ENCODE measurements at places on chromosomes 5 and 9. TPM values are rescaled to one million over a fixed set of nuclear protein-coding genes. Genes with fewer than 3 reads are reported as not detected.

CAVIN4 gene
- total RNA-seq = 0.37 TPM

PCDHB7 gene
- 2.1 TPM for total RNA-seq

ZNF366 gene
- 0.96 TPM for total RNA-seq

MCC gene
- 1.9 TPM for total RNA-seq

ZBED3 gene
- total RNA-seq = 0.64 TPM

ADAMTS13 gene
- not detected for total RNA-seq

PKD2L2 gene
- 0.17 TPM for total RNA-seq

UGT3A1 gene
- not detected for total RNA-seq

OTP gene
- total RNA-seq = not detected

FST gene
- total RNA-seq = 0.99 TPM

SLC4A9 gene
- not detected for total RNA-seq

CCL27 gene
- total RNA-seq = not detected

GHR gene
- total RNA-seq = 0.57 TPM

PCDHA6 gene
- total RNA-seq = not detected

GFM2 gene
- total RNA-seq = 37.6 TPM

ERBIN gene
- 76.9 TPM for total RNA-seq

MOB3B gene
- 0.15 TPM for total RNA-seq

FOXB2 gene
- not detected for total RNA-seq

TMOD1 gene
- total RNA-seq = 2.4 TPM

KLF4 gene
- 0.98 TPM for total RNA-seq

CCDC187 gene
- not detected for total RNA-seq

KCTD16 gene
- not detected for total RNA-seq

GPBP1 gene
- 76.5 TPM for total RNA-seq

RASEF gene
- 2.5 TPM for total RNA-seq

ACOT12 gene
- not detected for total RNA-seq

ANKRD18A gene
- not detected for total RNA-seq

NKD2 gene
- total RNA-seq = 0.17 TPM

F12 gene
- 1.7 TPM for total RNA-seq

RPS14 gene
- 1,643 TPM for total RNA-seq

SLC1A3 gene
- total RNA-seq = 17.0 TPM

TSLP gene
- total RNA-seq = 0.79 TPM

ANGPTL2 gene
- 11.5 TPM for total RNA-seq

PRDM9 gene
- total RNA-seq = not detected

ANXA2R gene
- 1.4 TPM for total RNA-seq

ARHGEF39 gene
- 3.0 TPM for total RNA-seq

TMEM203 gene
- total RNA-seq = 68.9 TPM

CAAP1 gene
- 32.7 TPM for total RNA-seq

TLE1 gene
- total RNA-seq = 21.9 TPM

ABO gene
- total RNA-seq = not detected

LMX1B gene
- total RNA-seq = not detected

SHOC1 gene
- 0.02 TPM for total RNA-seq

PCBD2 gene
- 6.0 TPM for total RNA-seq

DMRT3 gene
- total RNA-seq = not detected

LCN12 gene
- 1.2 TPM for total RNA-seq

SPINK7 gene
- total RNA-seq = not detected

CNTFR gene
- 0.05 TPM for total RNA-seq

Data from M059J (cell line).